ENCODE measurements at places on chromosomes 2 and 18.

- DNase-seq: no peak
These were observed 18.6 kb upstream of the IL18R1 start for GRCh38 chr2:102337012-102337411.

DNA sequence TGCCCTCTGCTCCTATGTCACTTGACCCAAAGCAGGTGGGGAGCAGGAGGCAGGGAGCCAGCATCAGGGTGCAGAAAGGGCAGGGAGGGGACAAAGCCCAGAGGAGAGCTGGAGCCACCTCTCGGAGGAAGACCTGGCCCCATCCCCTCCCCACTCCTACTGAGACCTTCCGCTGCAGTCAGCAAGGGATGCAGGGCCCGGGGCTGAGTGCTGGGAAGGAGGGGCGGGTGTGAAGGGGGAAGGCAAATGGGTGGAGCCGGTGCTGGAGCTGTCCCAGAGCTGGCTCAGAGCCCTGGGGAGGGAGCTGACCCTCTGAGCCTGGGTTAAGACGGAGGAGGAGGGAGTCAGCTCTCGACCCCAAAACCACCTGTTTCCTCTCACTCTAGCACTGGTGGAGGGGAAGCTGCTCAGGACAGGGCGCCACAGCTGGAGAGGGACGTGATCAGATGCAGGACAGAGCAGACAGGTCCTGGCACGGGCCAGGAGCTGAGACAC lies 33.8 kb downstream of the HS1BP3 start:
- DNase-seq: no peak

DNA sequence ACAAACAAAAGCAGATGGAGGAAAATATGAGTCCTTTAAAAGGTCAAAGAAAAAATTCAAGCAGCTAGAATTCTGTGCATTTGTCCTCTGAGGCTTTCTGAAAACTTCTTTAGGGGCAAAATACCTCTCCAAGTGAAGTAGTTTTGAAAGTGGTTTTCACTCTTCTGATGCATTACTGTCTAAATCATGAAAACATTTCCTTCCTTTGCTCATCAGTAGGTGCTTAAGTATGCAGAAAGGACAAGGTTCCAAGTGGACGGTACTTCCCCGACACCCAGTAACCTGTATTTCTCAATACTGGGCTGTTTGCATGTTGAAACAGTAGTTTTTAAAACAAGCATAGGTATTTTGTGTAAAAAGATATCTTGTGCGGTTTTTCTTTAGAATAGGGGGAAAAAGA lies 189.1 kb upstream of the ERBB4 start:
- no peak for DNase-seq

GRCh38 chr2:36163520-36164254 lies 191.9 kb upstream of the CRIM1 start:
- no peak for DNase-seq

- no peak for DNase-seq
These were observed 36.0 kb downstream of the RMC1 start for GRCh38 chr18:23539296-23539695.

DNA sequence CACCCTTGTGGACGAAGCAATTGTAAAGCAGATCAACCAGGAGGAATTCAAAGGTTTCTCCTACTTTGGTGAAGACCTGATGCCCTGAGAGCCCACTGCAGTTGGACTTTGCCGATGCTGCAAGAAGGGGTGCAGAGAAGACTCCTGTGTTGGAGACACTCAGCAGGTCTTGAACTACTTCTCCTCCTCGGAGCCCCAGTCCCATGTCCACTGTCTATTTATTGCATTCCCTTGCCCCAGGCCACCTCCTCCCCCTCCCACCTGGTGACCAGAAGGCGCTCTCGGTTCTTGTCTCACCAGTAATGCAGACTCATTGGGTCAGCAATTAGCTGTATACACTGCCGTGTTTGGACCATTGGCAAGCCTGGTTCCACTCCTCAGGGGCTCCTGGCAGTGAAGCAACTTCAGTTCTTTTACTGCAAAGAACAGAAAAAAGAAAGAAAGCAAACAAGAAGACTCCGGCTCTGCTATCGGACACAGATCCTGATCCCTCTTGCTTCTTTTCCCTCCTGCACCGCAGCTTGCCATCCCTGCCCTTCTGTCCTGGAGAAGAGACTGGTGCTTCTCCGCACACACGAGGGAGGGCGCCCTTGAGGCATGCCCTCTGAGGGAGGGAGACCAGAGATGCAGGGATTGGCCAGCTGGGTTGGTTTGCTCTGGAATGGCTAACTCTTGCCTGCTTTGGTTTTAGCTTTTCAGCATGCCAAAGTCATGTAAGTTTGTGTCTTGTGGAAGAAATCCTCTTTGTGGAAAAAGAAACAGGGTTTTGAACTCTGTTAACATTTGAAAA lies 112.2 kb upstream of the EPAS1 start:
- no peak for DNase-seq

DNA sequence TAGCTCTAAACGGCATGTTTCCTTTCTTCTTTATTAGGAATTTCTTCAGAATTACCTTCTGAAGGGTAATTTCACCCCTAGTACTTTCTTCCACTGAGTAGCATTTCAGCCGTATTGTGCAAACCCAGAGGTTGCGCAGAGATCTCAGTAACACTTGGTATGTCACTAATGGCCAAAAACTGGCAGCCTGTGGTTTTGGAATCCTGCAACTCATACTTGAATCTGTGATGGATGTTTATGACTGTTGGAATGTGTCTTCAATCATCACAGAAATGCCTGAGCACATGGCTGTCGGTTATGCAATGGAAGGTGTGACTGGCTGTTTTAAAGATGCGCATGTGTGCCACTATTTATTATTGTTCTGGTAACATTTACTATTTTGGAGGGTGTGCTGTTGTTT lies 100.0 kb downstream of the COLEC12 start:
- DNase-seq: peak; percentile 92

DNA sequence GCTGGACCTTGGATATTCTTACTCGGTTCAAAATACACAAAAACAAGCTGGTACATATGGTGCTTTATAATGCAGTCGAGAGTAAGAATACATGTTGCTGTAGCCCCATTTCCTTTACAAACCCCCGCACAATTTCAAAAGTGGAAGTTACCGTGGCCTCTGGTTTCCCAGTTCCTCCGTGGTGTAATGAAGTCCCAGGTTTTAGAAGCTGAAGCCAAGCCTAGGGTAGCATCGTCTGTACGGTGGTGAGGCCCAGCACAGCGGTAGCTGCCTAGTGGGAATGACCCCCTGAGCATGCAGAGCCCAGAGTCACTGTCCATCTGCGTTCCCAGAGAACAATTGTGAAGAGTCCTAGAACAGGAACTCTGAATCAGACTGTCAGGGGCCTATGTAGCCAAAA lies 171.8 kb downstream of the ASXL3 start:
- DNase-seq: no peak

GRCh38 chr2:99753505-99753904 lies 263.7 kb upstream of the REV1 start:
- no peak for DNase-seq

- DNase-seq: no peak
These were observed 232.8 kb downstream of the MBD5 start for GRCh38 chr2:148253685-148254084.
